Sigmoid colon (tissue), 7 donors: ENCODE measurements at places on chromosomes 11 and 22. TPM values are rescaled to one million over a fixed set of nuclear protein-coding genes. Genes with fewer than 3 reads are reported as not detected.
A peak's percentile ranks its signal among the peaks of the same experiment; 100 is the strongest.

EIF4G2 gene
- 581 TPM for total RNA-seq

DNA sequence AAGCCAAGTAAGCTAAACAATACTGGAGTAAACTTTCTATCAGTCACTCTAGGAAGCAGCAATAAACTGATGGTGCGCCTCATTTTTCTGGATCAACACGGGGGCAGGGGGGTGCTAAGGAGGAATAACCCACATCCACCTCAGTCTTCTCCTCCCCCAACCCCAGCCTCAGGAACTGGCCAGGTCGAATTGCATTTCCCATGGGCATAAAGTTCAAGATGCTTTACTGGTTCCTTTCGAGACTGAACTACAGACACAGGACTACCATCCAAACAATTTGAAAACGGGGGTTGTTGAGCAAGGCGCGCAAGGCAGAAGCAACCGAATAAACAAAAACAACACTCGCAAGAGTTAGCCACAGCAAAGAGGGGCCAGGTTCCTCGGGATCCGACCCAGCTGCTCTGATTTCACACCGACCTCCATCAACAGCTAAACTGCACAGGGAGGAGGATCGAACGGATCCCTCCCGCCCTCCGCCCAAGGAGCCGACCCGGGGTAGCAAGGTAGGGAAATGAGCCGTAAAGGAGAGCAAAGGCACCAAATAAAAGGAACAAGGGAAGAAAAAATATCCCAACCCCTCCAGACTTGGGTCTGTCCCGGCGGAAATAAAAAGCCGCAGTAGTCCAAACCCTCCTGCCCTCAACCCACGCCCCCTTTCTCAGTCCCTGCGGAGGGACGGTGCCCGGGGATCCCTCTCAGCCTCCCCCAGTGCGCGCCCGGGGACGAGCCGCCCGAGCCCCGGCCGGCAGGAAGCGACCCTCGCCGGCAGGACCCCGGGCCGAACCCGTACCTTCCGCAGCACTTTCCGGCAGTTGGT, 801 bp downstream of the SESN3 start:
- DNase-seq = peak; percentile 64

GRCh38 chr11:130872981-130873380, 43.3 kb downstream of the SNX19 start:
- DNase-seq = no peak

DNA sequence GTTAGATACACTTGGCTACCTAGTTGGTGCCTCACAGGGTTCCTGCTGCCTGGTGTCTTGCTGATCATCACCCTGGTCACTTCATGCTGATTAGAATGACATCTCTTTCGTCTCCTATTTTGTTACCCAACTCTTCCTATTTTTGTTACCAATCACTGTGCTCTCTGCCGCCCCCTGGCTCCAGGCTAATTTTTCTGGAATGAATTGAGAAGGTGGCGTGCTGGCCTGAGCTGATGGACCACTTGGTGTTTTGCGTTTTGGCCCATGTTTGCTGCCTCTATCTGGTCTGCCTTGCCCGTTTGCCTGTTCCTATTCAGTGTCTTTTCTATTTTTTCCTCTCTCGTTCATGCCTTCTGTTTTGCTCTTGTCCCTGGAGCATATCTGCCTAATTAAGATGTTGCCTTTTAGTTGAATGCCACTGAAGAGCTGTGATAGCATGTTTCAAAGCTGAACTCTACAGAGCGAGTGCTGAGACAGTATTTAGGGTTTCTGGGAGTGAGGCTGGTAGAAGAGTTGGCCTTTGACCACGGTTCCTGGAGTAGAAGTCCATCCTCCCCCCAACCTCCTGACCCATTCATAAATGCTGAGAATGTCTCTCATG, 5.9 kb upstream of the ATF4 start:
- DNase-seq = no peak

DNA sequence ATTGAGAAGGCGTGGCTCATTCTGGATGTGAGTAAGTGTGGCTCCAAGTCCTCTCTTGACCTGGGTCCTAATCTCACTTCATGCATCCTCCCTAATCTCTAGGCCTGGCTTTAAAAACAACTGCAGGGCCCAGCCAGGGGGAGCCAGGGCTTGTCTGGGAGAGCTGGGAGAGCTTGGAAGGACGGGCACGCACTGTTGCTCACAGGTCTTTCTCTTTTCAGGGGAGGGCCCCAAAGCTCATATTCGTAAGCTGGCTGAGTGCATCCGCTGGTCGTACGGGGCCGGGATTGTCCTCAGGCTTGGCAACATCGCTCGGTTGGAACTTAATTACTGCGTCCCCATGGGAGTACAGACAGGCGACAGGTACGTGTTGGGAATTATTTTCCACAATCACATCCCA, 34.1 kb upstream of the PARVB start:
- peak; percentile 44 for DNase-seq
